ENCODE measurements at places on chromosomes 11 and 22. TPM values are rescaled to one million over a fixed set of nuclear protein-coding genes. Genes with fewer than 3 reads are reported as not detected.

CBLIF gene
- not detected for total RNA-seq

- H3K4me1 ChIP-seq = peaks cover 25% of the 10 kb centered on the region
- H3K27me3 ChIP-seq = no peaks in the 10 kb centered on the region
- DNase-seq = no peak
- no peak overlapping the region for H3K27ac ChIP-seq
- no peak overlapping the region for H3K4me3 ChIP-seq
Measured at GRCh38 chr11:79055856-79056631, 384.8 kb downstream of the TENM4 start.

DDI1 gene
- not detected for total RNA-seq

SLC6A5 gene
- 0.05 TPM for total RNA-seq

DNA sequence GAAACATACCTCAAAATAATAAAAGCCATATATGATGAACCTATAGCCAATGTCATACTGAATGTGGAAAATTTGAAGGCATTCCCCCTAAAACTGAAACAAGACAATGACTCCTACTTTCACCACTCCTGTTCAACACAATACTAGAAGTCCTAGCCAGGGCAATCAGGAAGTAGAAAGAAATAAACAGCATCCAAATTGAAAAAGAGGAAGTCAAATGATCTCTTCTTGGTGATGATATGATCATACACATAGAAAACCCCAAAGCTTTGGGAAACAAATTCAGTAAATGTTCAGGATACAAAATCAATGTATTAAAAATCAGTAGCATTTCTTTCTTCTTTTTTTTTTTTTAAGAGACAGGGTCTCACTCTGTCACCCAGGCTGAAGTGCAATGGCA is 109.9 kb downstream of the DLG2 start:
- no peaks in the 10 kb centered on the region for H3K4me1 ChIP-seq
- peaks cover 7% of the 10 kb centered on the region for H3K36me3 ChIP-seq
- H3K27ac ChIP-seq = no peak overlapping the region
- DNase-seq = no peak
- no peaks in the 10 kb centered on the region for H3K27me3 ChIP-seq
- no peak overlapping the region for H3K4me3 ChIP-seq

DNA sequence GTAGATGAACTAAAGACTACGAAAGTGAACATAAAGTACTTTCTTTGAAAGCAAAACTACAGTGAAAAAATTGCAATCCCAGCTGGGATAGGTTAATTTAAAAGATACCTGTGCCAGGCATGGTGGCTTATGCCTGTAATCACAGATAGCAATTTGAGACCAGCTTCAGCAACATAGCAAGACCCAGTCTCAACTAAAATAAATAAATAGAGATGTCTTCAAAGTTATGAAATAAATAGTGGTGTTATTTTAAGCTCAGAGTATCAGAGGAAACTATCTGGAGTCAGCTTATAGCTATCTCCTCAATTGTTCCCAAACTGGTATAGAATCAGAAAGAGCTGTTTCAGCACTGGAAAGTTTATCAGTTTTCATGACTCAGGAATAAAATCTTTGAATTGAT is 17.3 kb upstream of the MMP13 start:
- H3K27ac ChIP-seq = no peak overlapping the region
- no peaks in the 10 kb centered on the region for H3K4me1 ChIP-seq
- H3K27me3 ChIP-seq = no peaks in the 10 kb centered on the region
- H3K36me3 ChIP-seq = no peaks in the 10 kb centered on the region

TRIM49 gene
- not detected for total RNA-seq

GRCh38 chr11:12846786-12847615 is 162.1 kb upstream of the RASSF10 start:
- H3K36me3 ChIP-seq = no peaks in the 10 kb centered on the region
- no peaks in the 10 kb centered on the region for H3K27me3 ChIP-seq
- peak overlapping the region; percentile 30 for H3K27ac ChIP-seq
- no peak for DNase-seq

DNA sequence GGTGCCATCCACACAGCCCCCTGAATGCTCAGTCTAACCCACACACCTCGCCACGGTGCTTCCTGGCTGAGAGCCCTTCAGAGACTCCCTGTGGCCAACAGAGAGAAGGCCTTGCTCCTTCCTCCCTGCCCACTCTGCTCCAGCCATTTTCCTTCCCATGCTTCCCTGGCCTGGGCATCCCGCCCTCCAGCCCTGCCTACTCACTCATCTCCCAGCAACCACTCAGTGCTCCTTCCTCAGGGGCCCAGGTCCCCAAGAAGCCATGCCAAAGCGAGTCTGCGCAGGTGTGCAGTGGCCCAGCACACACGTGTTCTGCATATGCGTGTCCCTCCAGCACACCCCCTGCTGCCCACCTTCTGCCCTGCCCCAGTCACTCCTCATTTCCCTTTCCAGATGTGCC is 56.4 kb downstream of the NECTIN1 start:
- peaks cover 12% of the 10 kb centered on the region for H3K36me3 ChIP-seq
- H3K4me1 ChIP-seq = peaks cover 21% of the 10 kb centered on the region
- peak overlapping the region; percentile 87 for H3K27ac ChIP-seq

- H3K4me1 ChIP-seq = peaks cover 4% of the 10 kb centered on the region
- no peak overlapping the region for H3K4me3 ChIP-seq
- no peaks in the 10 kb centered on the region for H3K27me3 ChIP-seq
- H3K27ac ChIP-seq = no peak overlapping the region
- DNase-seq = no peak
Measured at GRCh38 chr11:26950260-26950719, 43.6 kb upstream of the FIBIN start.
